Activated CD4-positive, CD25-positive, alpha-beta regulatory T cell treated with anti-CD3 and anti-CD28 coated beads, Interleukin-2, amount 50 U/mL, for 72 hours (primary cell): ENCODE measurements at places on chromosomes 1 and 21.

GRCh38 chr1:180674603-180675530 is 43.0 kb downstream of the XPR1 start:
- no peak for DNase-seq

GRCh38 chr1:151998611-151999362 is 5.1 kb upstream of the S100A10 start:
- no peak for DNase-seq

- no peak for DNase-seq
These were observed 27.3 kb downstream of the STPG1 start for GRCh38 chr1:24386241-24386640.

- DNase-seq: no peak
These were observed 27.6 kb downstream of the CD244 start for GRCh38 chr1:160834945-160835565.

GRCh38 chr1:206679738-206680211 is 4.9 kb upstream of the MAPKAPK2 start:
- no peak for DNase-seq
